ENCODE measurements at places on chromosomes 5 and 9.
A peak's percentile ranks its signal among the peaks of the same experiment; 100 is the strongest.

- no peak for DNase-seq
Observed at GRCh38 chr9:1231998-1232919, 182.1 kb downstream of the DMRT2 start.

DNA sequence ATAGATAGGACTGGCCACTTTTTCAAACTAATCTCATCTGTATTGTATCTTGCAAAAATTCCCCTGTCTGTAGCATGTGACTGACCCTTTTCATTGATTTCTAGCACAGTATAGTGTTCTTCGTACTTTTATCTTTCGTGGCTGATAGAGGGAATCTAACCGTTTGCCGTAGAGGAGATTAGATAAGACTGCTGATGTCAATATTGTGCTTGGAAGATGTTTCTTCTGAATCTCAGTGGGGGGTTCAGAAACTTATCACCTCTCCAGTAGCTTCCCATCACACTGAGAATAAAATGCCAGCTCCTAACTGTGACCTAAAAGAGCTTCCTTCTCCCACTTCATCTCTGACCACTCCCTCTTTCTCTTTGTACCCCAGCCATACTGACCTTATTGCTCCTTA is 25.4 kb upstream of the ALDOB start:
- no peak for DNase-seq

DNA sequence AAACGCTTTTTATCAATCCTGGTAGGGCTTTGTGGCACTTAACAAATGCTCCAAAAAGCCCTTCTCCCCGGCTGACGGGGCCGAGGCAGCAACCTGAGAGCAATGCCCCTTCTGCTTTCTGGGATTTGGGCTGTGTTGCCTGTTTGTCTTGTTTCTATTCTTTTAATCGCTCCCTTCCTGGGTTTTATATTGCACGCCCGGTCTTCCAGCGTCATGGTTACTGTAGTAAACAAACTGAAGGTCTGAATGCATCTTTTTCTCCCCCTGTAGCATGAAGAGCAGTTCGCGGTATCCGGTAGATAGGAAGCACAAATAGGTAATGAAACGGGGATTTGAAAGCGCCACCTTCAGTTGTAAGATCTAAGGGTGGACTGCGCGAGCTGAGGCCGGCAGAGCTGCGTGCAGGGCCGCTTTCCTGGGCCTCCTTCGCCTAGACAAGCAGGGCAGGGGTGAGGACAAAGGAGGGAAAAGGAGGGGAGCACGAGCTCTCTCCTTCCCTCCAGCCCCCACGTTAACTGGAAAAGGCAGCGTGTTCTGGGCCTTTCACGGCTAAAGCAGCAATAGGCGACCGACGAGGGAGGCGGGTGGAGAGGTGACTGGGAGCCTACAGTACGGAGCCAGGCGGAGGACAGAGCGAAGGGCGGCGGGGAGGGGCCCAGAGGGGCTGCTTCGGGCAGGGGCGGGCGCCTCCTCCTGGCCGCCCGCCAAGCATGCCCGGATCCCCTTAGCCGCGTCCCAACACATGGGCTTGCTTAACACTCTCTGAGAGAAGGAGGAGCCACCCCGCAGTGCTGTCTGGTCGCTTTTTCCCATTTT is 49.3 kb upstream of the ZNF366 start:
- peak; percentile 11 for DNase-seq

DNA sequence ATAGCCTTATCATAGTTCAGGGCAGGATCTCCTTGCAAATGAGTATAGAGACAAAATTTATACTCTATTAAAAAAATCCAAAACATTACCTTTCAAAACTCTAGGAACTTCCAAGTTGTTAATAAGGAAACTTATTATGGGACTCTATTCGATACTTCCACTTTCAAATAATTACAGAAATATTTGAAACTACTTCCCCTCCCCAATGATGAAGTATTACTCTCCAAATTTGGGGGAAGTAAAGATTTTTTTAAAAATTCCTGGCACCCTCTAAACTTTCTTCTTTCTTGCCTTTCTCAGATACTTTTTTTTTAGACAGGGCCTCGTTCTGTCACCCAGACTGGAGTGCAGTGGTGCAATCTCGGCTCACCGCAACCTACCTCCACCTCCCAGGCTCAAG is 35.1 kb downstream of the ANXA2R start:
- DNase-seq = no peak

- DNase-seq = no peak
Observed at GRCh38 chr5:118220556-118221195, 767.7 kb downstream of the DTWD2 start.

DNA sequence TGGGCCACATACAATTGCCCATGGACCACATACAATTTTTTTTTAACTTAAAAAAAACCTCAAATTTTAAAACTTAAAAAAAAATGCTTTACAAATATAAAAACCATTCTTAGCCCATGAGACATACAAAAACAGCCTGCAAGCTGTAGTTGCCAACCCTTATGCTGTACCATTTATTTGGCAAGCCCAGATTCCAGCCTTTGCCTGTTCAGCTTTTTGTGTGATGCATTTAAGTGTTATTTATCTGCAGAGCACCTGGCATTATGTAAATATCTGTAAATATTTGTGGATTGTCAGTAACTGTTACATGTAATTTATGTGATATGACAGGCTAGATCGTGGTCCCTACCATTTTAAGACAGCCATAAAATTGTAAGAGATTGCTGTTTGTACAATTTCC is 32.6 kb downstream of the HEXB start:
- no peak for DNase-seq

GRCh38 chr5:170273968-170274710 is 23.4 kb downstream of the LCP2 start:
- DNase-seq = no peak

DNA sequence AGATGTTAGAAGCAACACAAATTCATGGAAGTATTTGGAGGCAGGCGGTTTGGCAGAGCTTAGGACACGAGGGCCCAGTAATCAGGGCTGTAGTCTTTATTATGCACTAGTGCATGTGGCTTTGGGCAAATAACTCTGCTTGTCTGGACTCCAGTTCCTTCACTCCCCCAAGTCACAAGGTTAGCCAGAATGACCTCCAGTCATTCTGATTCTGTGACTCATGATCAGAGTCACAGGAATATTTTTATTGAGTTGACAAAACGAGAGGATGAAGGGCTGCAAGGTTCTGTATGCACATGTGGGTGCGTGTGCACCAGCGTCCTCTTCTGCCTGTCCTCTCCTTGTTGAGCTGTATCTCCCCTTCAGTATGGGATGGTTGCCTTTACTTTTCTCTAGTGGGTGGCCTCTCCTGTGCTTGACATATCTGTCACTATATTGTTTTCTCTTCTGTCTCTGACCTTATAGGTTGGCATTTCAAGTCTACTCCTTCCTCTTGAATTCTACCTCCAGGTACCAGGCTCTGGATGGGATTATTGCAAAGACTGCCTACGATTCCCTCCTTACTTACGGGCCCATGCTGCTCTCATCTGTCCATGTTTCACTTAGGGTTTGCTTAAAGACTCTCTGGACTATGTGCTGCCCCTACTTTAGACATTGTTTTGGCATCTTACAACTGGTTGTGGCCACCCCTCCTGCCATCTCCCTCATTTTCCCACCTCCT is 94.6 kb downstream of the KDM4C start:
- no peak for DNase-seq

- DNase-seq = no peak
Observed at GRCh38 chr9:68950689-68951088, 63.2 kb downstream of the PRKACG start.

- no peak for DNase-seq
Observed at GRCh38 chr5:72159501-72159911, 52.2 kb downstream of the MAP1B start.

- DNase-seq = no peak
Observed at GRCh38 chr5:112863549-112863948, 2.5 kb downstream of the SRP19 start.

- no peak for DNase-seq
Observed at GRCh38 chr5:96658272-96658671, 3.9 kb upstream of the CAST start.

DNA sequence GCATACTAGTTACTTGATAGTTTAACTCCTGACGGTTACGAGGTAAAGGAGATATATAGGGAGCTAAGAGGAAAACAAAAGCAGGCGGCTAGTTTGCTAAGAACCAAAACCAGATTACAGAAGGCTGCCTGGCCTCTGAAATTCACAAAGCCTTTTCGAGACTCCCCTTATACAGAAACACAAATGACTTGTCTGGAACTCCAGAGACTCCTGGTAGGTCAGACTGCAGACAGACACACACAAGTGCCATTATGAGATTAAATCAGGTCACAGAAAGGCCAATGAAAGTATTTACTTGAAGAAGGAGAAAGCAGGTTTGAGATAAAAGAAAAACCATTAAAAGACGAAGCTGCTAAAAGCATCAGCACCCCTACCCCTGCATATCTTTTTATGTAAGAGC is 142.5 kb upstream of the LRRTM2 start:
- no peak for DNase-seq

- no peak for DNase-seq
Observed at GRCh38 chr5:169496878-169497277, 86.7 kb upstream of the SPDL1 start.

DNA sequence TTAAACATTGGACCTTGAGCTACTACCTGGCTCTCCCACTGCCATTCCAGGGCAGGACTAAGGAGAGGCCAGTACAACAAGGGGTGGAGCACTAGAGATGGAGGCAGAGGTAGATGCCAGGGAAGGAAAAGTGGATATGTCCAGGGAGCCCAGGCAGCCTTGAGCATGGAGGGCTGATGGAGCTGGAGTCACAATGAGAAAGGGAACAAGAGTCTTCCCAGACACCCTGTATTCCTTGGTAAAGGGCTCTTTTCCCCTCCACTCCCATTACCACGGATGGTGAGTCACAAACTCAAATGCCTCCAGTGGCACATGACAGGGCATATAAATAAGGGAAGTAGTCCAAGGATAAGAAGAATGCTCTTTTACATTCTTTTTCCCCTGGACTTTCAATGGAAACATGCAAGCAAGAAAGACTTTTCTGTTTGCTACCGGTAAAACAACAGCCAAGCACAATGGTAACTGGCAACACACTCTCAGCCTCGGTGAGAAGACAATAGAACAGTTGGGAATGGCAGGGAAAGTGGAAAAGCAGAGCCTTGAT is 16.7 kb downstream of the ERAP1 start:
- no peak for DNase-seq

- peak; percentile 31 for DNase-seq
Observed at GRCh38 chr9:35790385-35791296, 750 bp upstream of the NPR2 start.

- no peak for DNase-seq
Observed at GRCh38 chr9:123614306-123615263, 258.6 kb downstream of the CRB2 start.

GRCh38 chr5:36669015-36669651 is 62.7 kb downstream of the SLC1A3 start:
- DNase-seq = no peak

- DNase-seq = no peak
Observed at GRCh38 chr9:116234081-116234480, 80.5 kb downstream of the PAPPA start.

- no peak for DNase-seq
Observed at GRCh38 chr9:115456515-115456914, 338.6 kb upstream of the TNC start.

DNA sequence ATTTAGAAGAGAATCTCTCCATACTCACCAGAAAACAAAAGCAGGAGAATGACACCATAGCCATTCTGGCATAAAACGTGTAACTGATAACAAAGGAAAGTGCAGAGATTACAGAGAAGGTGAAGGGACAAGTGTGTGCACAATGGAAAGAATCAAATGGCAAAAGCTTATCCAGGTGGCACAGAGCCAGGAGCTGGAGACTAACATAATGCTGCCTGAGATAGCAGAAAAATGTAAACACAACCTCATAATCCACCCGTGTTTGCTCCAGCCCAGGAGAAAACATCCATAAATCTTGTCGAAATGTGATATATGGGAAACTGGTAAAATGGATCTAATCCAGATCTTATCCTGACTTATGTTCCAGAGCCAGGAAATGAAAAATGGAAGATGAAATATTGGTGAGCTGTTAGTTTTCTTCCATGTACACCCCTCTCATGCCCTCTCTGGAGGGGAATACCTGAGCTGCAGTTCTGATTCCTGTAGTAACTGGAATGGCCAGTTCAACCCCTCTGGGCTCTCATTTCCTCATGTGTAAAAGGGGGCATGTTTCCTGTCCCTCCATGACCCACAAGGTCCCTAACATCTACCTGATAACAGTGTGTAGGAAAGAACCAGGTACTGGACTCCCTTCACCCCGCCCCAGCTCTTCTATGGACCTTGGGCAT is 212.3 kb upstream of the DAPK1 start:
- DNase-seq = no peak

DNA sequence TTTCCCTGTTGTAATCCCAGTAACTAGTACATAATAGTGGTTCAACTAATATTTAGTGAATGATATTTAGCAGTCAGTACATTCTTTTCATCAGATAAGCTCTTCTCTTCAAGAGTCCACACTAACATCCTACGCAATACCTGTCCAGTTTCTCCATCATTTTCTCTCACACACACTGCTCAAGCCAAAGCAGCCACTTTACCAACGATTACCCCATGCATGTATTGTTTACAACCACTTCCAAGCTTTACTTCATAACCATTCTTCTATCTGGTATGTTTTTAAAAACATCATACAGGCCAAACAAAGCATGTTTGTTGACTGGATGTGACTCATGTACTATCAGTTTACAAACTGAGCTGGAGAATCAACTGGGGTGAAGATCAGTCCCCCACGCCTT is 7.3 kb downstream of the UBTD2 start:
- DNase-seq = no peak

- DNase-seq = no peak
Observed at GRCh38 chr5:108303086-108303485, 78.8 kb downstream of the FBXL17 start.

DNA sequence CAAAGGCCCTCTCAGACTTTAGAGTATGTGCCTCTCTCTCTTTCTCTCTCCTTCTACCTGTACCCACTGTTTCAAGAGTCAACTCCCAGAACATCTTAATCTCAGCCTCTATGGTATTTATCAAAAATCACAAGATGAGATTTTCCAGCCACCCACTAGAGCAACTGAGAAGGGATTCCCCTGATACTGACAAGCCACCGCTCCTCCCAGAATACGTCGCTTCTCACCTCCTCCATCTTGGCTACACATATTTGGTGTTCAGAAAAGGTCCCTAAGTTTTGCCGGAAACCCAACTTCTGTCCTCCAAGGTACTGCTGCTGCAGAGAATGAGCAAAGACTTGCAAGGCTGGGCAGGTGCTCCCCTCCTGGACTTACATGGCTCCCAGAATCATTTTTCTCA is 6.1 kb downstream of the GARIN3 start:
- DNase-seq = no peak

GRCh38 chr9:122370869-122371755 is at the start of gene PTGS1:
Gene PTGS1 (plus strand): TSS chr9:122371024. CDS start chr9:122371085, 61 bp downstream.
- DNase-seq = no peak

DNA sequence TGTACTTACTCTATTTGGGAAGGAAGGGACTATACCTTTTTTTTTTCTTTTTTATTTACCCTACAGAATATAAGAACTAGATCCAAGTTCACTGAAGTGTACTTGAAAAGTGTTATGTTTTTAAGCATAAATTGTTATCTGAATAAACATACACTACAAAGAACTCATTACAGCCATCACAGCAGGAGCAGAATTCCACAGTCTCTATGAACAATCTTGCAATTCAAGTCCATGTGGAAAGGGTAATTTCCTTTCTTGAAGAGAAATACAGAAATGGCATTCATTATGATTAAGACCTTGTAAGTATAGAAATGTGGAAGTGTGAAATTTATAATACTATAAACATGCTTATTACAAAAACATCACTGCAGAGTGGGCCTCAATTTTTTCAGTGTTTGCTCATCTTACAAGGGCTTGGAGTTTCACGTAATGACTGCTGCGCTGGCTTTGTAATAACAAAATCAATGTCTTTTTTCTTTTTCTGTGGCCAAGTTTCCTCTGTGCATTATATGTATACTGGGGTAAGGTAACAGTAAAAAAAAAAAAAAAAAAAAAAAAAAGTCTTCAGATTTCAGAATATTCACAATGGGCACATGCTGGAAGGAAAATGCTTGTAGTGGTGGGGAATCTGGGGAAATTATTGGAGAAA is 77.0 kb upstream of the GNA14 start:
- DNase-seq = no peak
